Cerebellar cortex (tissue), 1 donor: ENCODE measurements at places on chromosomes 11 and 22.

DNA sequence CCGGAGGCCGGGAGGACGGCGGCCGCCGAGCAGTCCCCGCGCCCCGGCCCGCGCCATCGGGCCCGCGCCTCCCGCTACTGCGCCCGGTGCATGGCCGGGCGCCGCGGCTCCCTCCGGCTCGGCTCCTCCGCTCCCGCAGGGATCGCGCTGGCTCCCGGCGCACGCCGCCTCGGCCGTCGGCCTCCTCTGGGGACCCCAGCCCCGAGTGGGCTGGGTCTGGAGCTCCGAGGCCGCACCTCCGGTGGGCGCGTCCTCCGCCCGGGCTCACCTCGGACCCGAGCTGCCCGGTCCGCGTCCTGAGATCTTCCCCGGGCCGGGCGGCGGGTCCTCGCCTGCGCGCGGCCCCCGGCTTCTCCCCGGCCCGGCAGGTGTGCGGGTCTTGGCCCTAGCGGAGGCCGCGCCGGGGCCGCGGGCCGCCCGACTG, 251 bp downstream of the SHISA8 start:
- DNase-seq = no peak

GRCh38 chr11:133957900-133958299, 1.1 kb upstream of the IGSF9B start:
- no peak for DNase-seq

DNA sequence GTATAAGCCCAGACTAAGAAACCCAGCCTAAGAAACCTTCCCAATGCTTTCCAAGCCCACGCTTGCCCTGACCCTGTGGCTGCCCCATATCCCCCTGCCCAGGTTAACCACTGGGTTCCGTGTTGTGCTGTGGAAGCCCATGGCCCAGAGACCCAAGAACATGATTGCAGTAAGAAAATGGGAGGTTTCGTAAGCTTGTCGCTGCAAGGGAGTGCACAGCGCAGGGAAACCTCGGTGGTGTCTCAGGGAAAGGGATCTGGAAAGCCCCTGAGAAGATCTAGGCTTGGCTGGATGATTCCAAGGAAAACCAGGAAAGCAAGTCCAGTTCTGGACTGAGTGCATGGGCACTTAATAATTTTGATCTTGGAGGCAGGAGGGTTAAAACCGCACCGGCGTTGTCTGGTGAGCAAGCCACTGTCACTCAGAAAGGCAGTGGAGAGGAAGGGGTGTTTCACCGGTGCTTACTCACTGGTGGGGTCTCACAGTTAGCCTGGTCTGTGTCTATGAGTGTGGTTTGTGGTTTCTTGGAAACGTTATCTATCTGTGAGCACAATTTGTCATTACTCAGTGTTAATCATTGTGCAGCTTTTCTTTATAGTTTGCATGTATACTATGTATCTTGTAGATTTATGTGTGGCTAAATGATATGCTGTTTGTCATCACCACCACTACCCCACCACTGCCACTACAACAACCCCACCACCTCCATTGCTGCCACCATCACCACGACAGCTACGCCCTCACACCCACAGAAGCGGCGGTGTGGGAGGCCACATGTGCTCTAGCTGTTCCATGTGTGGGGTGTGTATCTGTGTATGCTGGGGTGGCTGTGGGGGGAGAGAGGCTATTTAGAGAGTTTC, 53.3 kb upstream of the PRDM11 start:
- DNase-seq = peak; percentile 44

- DNase-seq = peak; percentile 60
These were observed 658.2 kb downstream of the NTM start for GRCh38 chr11:132028380-132029240.

GRCh38 chr11:46991391-46991790, 54.8 kb downstream of the CSTPP1 start:
- no peak for DNase-seq

- DNase-seq = no peak
These were observed 1046.6 kb downstream of the TBC1D22A start for GRCh38 chr22:47808886-47809620.
